ENCODE measurements at places on chromosomes 1 and 21.

DNA sequence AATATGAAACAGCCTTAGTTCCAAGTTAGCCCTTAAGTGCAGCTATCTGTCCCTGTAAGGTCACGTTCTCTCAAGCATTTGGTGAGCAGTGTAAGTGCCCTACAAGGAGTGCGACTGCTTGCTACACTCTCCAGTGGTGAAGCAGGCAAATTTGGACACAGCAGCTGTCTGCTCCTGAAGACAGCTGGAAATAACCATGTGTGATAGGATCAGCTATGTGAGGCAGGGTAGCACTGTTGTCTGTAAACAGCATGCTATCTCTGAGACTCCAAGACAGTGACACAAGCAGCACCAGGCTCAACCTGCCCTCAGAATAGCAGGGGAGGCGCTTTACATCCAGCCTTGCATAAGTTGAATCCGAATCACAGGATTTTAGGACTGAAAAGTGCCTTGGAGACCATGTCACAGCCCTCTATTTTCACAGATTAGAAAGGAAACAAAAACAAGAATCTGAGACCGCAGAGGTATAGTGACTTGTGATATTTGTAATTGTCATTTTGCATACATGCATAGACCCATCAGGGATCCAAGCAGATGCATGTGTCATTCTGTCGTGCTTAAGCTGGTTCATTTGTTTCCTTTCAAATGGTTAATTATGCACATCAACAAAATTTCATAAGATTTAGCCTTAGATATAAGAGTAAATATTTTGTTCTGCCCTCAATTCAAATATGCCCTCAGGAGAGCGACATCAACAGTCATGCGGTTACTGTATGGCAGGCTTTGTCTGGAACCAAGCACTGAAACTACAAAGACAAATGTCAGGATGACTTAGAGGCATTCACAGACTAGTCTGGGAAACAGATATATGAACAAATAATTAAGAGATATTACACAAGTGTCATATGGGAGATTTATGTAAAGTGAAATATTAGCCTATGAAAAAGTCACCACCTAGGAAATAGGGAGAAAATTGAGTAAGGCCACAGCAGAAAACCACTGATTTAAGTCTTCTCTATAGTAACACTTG lies 134.9 kb upstream of the NRIP1 start:
- no peak for DNase-seq

DNA sequence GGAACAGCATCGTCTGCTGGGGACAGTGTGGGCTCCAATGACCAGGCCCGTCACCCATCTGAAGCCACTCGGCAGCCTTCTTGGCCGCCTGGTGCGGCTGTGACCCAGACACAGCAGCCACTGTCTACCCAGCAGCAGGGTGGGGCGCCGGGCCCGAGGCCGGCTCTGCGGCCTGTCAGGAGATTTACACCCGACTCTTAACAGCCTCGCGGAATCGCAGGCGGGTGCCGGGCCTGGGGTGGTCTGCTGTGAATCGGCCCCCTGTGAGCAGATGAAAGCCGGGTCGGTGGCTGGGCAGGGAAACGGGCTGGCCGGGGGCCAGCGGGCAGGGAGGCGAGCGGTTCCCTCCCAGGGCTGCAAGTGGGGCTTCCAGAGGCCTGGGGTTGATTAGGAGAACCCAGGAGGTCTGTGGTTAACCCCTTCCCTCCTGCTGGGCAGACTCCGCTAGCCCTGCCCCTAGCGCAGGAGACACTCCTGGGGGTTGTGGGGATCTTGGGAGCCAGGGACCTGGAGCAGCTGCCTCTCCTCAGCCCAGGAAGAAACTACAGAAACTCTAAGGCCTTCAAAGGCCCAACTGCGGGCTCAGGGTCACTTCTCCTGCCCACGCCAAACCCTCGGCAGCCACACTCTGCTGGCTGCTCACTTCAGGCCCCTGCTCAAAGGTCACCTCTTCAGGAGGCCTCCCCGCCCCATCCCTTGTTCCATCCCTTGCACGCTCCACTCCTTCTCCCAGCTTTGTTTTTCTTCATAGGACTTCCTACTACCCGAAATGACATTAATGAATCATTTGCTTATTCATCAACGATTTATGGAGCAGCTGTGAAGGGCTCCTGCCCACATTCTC lies 15.6 kb downstream of the RUNX3 start:
- DNase-seq: no peak

- no peak for DNase-seq
Measured at GRCh38 chr1:239939602-239940001, 152.1 kb upstream of the FMN2 start.

DNA sequence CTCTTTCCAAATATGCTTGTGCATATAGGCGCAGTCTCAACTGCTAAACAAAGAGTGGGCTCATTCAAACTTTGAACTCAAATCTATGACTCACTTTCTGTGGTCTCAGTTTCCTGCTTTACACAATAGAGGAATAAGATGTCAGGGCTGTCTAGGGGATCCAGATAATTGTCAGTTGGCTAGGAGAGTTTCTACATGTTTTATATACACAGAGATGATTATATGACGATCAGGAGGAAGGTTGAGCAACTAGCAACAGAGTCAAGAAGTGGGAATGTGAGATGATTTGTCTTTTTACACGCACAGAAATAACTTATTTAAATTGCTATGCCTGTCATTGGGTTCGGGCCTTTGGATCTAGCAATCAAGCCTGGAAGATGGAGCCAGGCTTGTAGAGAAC lies 299.4 kb upstream of the LYPLAL1 start:
- DNase-seq: no peak

GRCh38 chr1:176964687-176965086 lies 199.8 kb downstream of the ASTN1 start:
- DNase-seq: no peak

DNA sequence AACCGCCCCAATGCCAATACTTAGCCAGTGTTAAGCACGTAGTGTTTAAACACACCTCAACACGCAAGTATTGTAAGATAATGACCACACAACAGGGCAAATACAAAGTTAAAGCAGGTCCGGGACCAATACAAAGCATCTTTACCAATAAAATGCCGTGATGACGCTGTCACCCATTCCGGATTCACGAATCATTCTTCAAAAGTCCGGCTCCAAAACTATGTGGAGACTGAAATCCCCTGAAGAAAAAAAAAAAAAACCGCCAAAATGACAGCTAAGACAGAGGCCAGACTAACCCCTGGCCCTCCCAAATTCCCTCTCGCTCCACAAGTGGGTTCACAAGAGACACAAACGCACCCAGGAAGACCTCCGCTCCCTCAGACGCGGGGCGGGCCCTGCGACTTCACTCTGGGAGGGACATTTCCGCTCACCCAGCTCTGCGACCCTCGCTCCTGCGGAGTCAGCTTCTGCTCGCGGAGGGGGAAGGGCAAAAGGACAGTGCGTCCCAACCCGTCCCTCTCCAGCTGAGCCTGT lies 625 bp upstream of the DARS2 start:
- no peak for DNase-seq

DNA sequence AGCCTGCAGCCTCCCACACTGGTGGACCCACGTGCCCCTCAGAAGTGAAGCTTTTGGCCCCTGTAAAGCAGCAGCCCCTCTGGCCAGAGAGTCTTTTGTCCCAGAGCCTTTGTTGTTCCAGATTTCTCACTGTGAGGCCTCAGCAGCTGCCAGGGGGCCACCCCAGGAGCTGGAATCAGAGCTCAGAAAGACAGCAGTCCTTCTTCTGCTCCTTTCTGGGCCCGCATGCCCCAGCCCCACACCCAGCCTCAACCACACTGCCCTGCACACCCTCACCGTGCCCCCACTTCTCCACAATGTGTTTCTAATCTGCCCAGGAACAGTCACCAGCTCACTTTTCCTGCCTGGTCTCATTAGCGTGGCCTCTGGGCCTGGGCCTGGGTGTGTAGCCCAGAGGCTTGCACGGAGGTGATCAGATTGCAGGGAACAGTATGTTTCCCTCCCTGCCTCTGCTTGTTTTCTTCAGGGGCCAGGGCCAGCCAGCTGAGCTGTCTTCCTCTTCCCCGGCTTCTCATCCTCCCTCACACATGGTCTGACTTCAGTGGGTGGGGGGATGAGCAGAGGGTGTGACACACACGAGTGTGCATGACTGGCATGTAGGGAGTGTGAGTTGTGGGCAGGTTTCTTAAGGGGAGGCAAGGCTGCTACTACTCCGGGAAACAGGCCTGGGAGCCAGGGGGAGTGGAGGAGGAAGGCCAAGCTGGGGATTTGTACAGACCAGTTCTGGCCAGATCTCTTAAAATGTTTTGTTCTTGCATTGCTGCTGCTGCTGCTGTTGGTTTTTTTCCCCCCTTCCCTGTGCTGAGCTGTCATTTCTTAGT lies 82.5 kb upstream of the ZNF648 start:
- no peak for DNase-seq

- DNase-seq: no peak
Measured at GRCh38 chr1:119659628-119660027, 11.6 kb upstream of the ZNF697 start.

GRCh38 chr1:221598122-221598521 lies 143.8 kb downstream of the DUSP10 start:
- DNase-seq: no peak

GRCh38 chr1:198187973-198188588 lies 31.3 kb downstream of the NEK7 start:
- no peak for DNase-seq

DNA sequence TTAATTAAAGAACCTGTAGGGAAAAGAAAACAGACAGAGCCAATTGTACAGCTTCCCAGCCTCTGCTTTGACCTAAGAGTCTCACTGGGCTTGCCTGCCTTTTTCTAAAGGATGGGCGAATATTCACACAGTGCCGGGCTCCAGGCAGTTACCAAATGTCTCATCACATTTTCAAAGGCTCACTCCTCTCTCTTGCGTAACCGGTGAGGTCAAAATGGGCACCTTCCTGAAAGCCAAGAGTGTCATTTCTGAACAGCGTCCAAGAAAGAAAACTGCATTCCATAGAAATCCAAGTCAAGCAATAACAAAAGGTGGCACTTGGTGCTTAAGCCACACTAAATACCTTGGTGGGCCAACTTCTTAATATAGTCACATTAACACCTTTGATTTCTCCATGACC lies 710 bp upstream of the PALMD start:
- no peak for DNase-seq

DNA sequence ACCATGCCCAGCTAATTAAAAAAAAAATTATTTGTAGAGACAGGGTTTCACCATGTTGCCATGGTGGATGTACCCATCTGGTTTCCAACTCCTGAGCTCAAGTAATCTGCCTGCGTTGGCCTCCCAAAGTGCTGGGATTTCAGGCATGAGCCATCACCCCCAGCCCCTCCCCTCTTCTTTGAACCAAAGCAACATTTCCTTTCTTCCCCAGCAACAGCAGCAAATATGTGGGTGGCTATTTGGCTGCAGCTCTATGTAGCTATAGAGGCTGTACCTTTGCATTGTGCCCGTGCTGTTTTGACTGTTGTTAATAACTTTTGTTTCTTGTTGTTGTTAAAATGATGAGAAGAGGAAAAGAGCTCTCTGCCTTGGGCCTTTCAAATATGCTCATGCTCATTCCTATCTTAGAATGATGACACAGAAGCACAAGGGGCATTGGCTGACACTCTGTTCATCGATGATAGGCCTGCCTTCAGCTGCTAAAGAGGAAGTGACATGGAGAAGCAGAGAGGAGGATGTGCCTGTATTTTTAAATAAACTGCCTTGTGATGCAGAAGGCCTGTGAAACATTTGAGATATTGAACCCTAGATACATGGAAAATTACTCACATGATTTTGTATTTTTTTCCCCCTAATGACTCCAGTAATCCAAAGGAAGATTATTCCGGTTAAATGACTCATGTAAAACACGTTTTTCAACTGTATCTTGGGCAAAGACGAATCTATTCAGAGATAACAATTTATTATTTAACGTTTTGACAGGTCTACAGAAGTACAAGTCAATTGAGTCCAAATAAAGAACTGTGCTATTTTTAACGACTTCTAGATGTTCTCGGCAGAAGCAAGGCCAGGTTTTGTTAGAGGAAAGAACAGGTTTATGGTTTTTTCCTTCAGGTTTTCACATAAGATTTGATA lies 20.5 kb upstream of the XPR1 start:
- no peak for DNase-seq

GRCh38 chr21:29748391-29749167 lies 191.2 kb downstream of the GRIK1 start:
- no peak for DNase-seq

- no peak for DNase-seq
Measured at GRCh38 chr1:24850328-24850920, 79.7 kb downstream of the RUNX3 start.

DNA sequence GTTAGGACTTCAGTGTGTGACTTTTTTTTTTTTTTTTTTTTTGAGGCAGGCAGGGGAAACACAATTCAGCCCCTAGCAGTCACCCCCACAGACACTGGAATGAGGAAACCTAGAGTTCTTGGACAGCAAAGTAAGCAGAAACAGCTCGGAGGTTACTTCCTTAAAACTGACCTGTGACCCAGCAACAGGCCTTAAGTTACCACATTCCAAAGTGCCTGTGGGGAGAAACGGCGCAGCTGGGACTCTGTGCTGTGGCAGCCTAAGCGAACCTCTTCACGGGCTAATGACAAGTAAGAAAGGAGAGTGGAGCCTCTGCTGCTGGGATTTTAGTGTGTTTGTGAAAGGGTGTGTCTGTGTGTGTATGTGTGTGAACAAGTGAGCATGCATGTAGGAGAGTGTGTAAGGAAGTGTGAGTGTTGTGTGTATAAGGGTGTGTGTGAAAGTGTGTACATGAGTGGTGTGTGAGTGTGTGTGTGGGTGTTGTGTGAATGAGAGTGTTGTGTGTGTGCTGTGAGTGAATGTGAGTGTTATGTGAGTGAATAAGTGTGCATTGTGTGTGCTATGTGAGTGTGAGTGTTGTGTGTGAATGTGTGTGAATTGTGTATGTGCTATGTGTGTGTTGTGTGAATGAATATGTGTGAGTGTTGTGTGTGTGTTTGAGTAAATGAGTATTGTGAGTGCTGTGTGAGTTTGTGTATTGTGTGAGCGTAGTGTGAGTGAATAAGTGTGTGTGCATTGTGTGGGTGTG lies 180.8 kb downstream of the BRINP2 start:
- no peak for DNase-seq

DNA sequence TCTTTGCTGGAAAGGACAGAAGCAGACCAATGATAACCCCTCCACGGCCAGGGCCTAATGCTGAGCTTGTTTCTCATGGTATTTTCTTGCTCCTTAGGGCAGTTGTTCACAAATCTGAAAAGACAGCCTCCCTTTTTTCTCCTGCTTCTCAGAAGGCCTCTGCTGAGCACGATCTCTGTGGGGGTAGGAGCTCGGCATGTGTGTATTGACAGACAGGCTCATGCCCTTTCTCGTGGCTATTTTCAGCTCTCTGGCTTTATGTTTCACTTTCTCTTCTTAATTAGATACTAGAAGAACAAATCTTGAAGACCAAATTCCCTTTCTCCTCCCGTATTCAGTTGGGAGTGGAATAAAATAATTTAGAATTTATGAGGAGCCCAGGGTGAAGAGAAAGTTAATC lies 768 bp upstream of the RIIAD1 start:
- DNase-seq: no peak

DNA sequence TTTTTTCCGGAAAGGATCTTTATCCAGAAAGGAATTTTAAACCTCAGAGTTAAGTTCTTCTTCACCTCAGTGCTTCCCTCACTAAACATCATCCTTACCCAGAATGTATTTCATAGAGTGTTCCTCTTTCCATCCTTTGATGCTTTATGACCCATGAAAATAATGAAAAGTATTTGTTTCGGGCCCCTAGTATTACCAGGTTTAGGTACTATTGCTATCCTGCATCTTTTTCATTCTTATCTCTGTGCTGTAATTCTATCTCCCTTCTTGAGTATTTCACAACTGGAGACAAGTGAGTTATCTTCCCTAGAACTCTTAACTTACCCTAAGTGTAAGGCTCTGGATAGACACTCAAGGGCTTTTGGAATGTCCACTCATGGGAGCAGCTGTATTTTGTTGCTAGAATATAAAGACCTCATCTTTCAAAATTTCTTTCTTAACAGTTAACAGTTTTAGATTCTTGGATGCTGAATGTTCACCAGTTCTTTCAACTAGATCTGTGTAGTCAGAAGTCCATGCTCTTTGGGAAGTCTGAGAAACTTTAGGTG lies 26.2 kb downstream of the UCK2 start:
- no peak for DNase-seq

All from stimulated activated CD8-positive, alpha-beta memory T cell treated with anti-CD3 and anti-CD28 coated beads, Interleukin-7, amount 100 ng/mL, for 24 hours (primary cell).